ENCODE measurements at places on chromosomes 5 and 9.

DNA sequence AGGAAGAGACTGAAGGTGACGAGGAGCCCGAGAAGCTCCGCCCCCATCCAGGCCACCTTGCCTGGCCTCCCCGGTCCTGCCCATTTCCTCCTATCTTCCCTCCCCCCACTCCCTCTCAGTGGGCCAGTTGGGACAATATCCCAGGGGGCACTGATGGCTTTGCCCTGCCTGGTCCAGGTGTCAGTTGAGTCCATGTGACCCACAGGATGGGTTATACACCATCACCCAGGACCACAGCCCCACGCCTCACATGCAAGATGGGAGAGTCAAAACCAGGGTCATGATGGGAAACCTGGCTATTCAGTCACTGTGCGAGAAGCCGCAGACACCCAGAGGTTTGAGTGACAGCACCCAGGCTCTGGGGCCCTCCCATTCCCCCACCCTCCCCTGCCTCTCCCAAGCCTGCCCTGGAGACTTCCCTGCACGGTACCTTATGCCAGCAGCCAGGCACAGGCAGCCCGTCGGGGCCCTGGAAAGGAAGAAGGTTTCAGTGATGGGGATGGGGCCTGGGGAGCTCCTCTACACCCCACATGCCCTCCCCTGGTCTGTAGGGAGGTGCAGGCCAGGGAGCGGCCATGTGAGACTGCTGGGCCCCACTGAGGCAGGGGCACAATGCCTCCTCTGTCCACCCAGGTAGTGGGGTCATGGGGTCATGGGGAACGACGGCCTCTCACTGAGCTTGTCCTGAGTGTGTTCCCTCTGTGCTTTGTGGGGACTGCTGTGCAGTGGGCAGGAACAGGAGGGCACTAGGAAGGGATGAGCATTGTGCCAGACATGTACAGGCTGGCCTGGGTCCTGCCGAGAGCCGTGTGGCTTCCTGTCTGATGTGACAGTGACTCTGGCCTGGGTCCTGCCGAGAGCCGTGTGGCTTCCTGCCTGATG, 6.3 kb upstream of the PHYKPL start:
- DNase-seq = no peak

- no peak for DNase-seq
Observed at GRCh38 chr9:37700900-37701299, 50.1 kb downstream of the FRMPD1 start.

GRCh38 chr9:89079391-89079790, 88.1 kb downstream of the S1PR3 start:
- DNase-seq = no peak

- no peak for DNase-seq
Observed at GRCh38 chr5:172795318-172795977, 24.5 kb upstream of the DUSP1 start.

GRCh38 chr5:73135021-73135420, 14.6 kb downstream of the TMEM171 start:
- DNase-seq = no peak

- DNase-seq = no peak
Observed at GRCh38 chr9:20508242-20508641, 114.1 kb downstream of the MLLT3 start.

DNA sequence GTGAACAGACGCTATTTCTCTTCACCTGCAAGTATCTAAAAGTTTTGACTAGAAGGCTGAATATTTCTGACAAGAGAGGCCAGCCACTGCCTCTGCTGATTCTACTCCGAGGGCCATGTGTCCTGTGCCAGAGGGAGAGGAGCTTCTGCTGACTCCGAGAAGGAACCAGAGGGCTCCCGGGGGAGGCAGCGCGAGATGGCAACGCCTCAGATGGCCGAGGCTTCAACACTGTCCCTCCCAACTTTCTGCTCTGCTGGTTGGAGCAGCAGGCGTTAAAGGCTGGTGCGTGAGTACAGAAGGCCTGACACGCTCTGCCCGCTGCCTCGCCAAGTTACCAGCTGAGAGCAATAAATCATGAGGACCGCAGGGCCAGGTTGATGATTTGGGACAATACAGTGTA, 178.8 kb downstream of the GAPVD1 start:
- no peak for DNase-seq

- DNase-seq = no peak
Observed at GRCh38 chr9:98559561-98559960, 149.2 kb downstream of the GABBR2 start.

DNA sequence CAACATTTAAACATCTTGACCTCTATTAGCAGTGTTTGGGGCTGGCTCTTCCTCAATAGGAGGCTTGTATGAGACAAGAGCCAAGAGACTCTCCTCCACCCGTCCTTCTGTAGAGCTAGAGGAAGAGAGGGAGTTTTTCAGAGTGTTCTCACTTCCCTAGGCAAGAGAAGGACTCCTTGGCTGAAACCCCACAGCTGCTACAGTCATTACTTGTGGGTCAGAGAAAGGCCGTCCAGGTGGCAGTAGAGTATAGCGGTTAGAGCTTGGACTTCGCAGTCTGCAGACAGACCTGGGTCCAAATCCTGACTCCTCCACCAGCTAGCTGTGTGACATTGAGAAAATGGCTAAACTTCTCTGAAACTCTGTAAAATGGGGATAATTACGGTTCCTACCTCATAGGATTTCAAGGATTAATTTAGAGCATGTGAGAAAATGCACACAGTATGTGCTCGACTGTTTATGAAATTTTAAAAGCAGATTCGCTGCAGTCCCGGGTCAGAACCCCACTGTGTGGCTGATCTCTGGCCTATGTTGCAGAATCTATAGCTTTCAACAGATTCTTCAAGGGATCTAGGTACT, 80.8 kb upstream of the ARAP3 start:
- DNase-seq = no peak

GRCh38 chr5:154366353-154366752, 79.4 kb upstream of the SAP30L start:
- DNase-seq = no peak

DNA sequence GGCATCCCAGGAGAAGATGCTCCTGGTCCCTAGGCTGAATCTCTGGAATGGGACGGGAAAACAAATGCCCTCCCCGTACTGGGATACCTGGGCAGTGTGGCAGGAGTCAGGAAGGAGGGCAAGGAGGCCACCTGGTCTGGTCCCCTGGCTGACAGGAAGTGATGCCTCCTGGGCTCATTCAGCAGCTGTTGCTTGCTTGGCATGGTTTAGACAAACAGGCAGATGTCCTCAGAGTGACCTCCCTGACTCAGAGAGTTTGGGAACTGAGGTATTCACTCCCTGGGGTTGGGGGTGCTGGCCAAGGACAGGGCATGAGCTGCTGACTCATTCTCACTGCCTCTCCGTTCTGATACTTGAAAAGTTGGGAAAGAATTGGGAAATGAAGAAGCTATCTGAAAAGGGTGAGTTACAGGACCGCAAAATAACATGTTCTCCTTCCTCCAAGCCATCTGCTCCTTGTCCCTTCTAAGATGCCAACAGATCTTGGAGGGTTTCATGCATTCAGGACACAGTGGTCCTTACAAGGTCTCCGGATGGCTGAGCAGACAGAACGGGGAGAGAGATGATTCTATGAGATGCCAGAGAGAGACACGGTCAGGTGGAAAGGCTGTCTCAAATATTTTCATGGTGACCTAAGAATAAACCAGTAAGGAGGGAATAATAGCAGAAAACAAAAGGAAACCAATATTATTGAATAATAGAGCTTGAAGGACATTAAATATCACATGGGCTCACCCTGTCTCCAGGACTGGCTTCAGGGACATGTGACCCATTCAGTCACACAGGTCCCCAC, 534.5 kb downstream of the BNC2 start:
- DNase-seq = peak; percentile 12

GRCh38 chr5:125286271-125286670, 539.8 kb upstream of the ZNF608 start:
- DNase-seq = no peak

DNA sequence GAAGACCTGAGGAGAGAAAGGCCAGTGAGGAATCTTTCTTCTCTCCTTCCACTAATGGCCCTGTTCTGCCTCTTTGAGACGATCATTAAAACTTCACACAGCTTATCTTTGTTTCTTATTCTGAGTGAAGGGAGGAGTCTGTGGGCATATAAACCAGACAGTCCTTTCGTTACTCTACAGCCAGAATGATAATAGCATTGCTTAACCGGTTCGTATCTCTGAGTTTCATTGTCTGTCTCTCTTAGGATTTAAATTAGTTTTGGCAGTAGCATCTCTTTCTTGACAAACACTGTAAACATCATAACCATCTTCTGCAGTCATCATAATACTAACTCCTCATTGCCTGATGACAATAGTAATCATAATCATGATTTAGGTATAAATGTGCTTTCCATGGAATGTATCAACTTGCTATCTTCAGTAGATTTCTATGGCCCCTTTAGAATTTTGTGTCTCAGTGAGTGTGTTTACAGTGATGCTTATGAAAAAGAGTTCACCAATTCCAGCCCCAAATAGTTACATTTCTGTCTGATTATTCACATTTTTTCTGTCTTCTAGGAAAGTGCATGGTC, 618.8 kb upstream of the KLF4 start:
- DNase-seq = no peak

GRCh38 chr5:38527475-38527874, 29.0 kb downstream of the LIFR start:
- no peak for DNase-seq

DNA sequence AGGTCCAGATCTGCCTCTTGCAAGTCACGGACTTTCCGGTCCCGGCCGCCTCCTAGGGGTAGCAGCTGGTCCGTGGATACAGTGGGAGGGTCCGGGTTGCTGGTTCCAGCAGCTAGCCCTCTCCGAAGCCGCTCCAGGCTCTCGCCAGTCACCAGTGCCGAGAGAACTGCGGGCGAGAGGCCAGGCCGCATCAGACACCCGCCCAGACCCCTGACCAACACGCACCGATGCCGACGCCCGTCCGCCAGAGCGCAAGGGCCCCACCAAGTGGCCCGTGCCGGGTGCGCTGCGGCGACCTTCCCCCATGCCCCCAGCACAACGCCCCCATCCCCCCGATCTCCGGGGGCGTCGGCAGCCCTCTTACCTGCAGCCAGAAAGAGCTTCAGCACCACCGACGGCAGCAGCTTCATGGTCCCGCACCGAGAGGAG, 470 bp downstream of the HBEGF start:
- no peak for DNase-seq

GRCh38 chr5:26538226-26538625, 500.2 kb downstream of the CDH9 start:
- no peak for DNase-seq

GRCh38 chr9:14098486-14099180, 215.3 kb downstream of the NFIB start:
- DNase-seq = no peak

- no peak for DNase-seq
Observed at GRCh38 chr5:143733665-143734455, 78.1 kb upstream of the HMHB1 start.

GRCh38 chr5:90161414-90161813, 248.1 kb downstream of the CETN3 start:
- no peak for DNase-seq

DNA sequence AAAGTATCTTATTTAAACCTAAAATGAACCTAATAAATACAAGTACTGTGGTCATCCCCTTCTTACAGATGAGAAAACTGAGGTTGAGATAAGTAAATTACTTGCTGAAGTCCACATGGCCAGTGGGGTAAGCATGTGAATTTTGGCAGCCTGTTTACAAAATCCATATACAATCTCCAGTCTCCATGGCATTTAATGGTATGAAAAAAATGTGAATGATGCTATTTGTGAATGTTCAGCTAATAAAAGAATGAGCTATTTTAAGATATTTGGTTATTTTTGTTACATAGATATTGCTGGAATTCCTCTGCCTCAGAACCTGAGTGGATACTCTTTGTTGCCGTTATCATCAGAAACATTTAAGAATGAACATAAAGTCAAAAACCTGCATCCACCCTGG, 19.3 kb upstream of the GPR150 start:
- DNase-seq = no peak

GRCh38 chr5:63249960-63250359, 671.3 kb downstream of the LRRC70 start:
- no peak for DNase-seq

- no peak for DNase-seq
Observed at GRCh38 chr9:137049544-137050449, 3.8 kb upstream of the NPDC1 start.

GRCh38 chr5:103674251-103674650, 111.7 kb upstream of the NUDT12 start:
- DNase-seq = no peak

Data from esophagus squamous epithelium (tissue), 5 donors.